ENCODE measurements at places on chromosomes 12 and 14. TPM values are rescaled to one million over a fixed set of nuclear protein-coding genes. Genes with fewer than 3 reads are reported as not detected.
A peak's percentile ranks its signal among the peaks of the same experiment; 100 is the strongest.

DNA sequence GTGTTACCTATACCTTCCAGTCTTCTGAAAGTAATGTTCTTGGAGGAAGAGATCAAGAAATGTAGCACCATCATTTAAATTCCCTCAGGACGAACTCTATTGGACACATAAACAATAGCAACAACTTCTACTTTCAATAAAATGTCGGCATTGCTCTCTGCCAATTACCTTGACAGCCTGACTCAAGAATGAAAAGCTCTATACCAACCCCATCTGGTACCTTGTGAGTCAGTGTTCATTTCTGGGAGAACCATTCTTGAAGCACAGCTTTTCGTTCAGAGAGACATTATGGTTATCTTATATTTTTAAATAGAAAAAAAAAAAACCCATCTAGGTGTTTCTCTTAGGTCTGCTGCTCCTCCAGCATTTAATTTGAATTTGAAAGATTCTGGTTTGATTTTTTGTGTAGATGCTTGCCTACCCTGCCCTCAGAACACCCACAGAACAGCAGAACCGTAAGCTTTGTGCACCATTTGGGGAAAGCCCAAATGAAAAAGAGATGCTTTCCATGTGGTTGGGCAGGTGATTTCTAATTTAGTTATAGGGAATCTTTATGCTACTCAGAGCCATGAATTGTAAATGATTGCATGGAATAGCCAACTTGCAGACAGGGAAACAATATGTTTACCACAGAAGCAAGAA lies 156.0 kb downstream of the SAMD4A start:
- no peak for DNase-seq

DNA sequence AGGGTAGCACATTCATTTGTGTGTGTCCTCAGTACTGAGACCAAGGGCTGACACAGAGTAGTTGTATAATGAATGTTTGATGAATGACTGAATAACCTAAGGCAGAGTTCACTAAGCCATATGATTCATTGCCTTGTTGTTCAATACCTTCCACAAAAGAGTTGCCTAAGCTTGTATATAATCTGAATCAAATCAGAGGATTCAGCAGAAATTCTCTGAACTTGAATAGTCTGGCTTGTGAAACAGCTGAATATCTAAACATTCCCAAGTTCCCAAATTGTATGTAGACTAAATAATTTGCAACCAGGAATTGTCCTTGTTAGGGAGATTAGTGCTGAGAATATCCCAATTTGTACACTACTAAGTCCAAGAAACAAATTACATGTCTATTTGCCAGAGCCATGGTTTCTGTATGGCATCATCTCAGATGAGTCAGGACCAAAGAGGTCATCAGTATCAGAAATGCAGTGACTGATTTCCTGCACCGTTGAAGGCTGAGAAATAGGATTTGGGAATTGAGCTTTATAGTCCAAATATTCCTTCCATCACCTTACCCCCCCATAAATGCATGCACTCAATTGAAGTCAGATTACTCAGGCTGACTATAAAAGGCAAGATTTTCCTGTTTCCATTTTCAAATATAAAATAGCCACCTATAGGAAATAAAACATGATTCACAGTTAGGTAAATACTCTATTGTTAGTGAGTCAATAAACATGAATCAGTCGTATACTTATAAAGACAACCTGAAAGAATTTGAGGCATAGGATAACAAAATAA lies 168.7 kb downstream of the PHLDA1 start:
- DNase-seq, result peak; percentile 78

- DNase-seq, result peak; percentile 32
These were observed 88.4 kb downstream of the TMCC3 start for GRCh38 chr12:94561943-94562411.

GRCh38 chr14:50937325-50937724 lies 7.0 kb downstream of the PYGL start:
- no peak for DNase-seq

- DNase-seq, result no peak
These were observed 175.7 kb upstream of the VASH1 start for GRCh38 chr14:76585616-76586015.

DNA sequence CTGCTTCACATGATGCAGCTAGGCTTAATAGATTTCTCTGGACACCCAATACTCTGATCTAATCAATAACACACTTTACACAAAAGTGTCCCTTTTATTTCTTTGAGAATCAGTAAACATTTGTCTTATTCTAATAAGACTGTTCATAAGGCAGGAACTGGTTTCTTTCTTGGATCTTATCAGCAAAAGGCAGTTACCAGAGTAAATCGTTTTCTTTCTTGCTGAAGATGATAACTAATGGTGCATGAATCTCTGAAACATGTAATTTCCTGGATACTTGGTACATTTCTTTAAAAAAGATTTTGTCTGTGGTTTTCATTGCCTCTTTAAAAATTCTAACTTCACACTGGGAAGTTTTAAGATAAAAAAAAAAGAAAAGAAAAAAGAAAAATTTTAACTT lies 39.6 kb downstream of the WIF1 start:
- no peak for DNase-seq

DNA sequence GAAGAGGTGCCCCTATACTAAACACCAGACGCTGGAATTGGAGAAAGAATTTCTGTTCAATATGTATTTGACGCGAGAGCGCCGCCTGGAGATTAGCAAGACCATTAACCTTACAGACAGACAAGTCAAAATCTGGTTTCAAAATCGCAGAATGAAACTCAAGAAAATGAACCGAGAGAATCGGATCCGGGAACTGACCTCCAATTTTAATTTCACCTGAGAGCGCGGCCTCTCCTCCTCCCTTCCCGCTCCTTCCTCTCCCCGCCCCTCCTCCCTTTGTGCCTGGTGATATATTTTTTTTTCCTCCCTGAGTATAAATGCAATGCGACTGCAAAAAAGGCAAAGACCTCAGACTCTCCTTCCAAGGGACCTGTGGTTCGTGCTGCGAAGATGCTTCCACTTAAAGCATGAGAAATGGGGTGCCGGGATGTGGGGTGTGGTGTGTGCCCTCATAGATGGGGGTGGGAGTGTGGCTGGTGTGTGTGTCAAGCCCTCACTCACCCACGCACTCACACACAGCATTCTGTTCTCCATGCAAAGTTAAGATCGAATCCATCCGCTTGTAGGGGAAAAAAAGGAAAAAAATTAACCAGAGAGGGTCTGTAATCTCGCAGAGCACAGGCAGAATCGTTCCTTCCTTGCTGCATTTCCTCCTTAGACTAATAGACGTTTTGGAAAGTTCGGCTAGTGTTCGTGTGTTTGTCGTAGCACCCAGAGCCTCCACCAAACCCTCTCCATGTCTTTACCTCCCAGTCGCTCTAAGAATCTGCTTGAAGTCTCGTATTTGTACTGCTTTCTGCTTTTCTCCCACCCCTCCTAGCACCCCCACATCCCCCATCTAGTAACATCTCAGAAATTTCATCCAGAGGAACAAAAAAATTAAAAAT lies 4.5 kb downstream of the HOXC10 start:
- no peak for DNase-seq

DNA sequence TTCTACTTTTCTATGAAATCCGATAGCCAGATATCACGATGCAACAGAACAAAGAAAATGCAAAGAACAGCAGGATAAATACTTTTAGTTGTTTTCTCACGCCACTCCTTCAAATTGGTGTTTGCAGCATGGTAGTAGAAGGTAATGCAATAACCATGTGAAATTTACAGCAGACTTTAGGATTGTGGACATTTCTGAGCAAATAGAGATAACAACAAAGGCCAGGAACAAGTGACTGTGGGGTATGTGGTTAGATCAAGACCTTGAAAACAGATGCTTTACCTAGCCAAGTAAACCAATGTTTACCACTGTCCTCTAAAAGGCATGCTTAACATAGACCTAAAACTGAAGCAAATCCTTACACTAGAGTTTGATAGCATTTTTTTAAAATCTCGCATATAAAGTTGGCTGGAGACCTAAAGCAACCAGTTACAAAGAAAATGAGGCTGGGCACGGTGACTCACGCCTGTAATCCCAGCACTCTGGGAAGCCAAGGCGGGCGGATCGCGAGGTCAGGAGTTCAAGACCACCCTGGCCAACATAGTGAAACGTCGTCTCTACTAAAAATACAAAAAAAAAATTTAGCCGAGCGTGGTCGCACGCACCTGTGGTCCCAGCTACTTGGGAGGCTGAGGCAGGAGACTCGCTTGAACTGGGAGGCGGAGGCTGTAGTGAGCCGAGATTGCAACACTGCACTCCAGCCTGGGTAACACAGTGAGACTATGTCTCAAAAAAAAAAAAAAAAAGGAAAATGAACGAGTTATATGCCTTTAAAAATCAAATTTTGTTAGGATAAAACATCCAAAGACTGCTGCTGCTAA lies 123.2 kb upstream of the FOXN3 start:
- no peak for DNase-seq

GRCh38 chr12:15839041-15839440 lies 43.1 kb upstream of the STRAP start:
- DNase-seq, result no peak

DNA sequence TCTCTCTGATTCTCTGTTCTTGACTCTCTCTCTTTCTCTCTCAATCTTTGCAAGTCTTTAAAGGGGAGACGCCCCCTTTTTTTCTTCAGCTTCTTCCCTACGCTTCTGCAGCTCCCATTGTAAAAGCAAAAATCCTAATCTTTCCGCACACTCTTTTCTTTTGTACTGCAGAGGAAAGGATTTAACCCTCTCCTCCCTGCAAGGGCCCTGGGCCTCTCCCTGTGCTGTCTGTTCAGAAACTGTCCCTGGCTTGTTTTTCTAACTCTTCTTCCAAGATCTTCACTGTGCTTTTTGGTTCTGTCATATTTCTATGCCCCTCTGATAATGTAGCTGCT lies 10.9 kb upstream of the SALL2 start:
- DNase-seq, result no peak

DNA sequence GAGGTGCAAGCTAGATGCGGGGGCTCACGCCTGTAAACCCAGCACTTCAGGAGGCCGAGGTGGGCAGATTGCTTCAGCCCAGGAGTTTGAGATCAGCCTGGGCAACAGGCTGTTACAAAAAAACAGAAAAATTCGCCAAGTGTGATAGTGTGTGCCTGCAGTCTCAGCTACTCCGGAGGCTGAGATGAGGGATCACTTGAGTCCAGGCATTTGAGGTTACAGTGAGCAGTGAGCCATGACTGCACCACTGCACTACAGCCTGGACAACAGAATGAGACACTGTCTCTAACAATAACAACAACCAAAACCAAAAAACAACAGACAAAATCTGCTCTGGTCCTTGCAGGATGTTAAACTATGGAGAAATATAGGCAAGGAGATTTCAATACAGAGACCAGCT lies 13.9 kb downstream of the BTBD7 start:
- DNase-seq, result no peak

NEUROD4 gene
- not detected for polyA plus RNA-seq

TCL1A gene
- polyA plus RNA-seq, result not detected

DNA sequence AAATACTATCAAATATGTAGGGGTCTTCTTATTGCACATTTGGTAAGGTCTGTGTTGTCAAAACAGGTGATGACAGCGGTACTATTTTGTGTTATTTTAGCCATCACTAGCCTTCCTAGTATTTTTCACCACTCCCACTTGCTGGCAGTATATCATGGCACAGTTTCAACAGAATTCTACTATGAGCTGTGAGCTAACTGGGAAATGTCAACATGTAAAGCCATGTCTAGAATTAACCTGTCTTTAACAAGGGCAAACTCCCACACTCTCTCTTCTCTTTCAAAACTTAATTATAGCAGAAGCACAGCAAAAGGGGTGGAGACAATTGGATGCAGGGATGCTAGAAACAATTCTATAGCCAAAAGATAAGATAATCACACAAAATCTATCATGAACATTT lies 253.4 kb downstream of the PAX9 start:
- DNase-seq, result no peak

- no peak for DNase-seq
These were observed 51.8 kb downstream of the FBXL14 start for GRCh38 chr12:1542599-1542998.

RFX4 gene
- polyA plus RNA-seq, result not detected

KRT71 gene
- not detected for polyA plus RNA-seq

DNA sequence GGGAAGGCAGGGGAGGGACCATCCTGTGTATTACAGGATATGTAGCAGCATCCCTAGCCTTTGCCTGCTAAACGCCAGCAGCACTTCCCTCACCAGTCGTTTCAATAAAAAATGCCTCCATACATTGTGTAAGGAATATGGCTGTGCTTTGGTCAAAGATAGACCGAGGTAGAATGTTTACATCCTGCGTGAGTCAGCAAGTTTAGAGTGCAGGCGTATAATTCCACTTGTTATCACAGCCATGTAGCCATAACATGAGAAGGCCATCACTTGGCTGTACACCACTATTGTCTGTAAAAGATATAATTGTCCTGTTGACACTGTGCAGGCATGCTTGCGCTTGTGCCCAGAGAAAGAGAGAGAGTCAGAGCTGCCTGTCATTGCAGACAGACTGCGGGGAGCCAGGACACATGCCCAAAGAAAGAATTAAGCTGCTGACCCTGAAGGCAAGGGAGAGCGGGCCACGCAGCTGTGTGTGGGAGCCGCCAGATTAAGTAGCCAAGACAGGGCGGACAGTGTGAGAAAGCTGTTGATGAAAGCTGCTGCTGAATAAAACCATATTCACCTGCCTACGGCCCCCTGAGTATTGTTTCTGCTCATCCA lies 68.4 kb downstream of the CRACR2A start:
- DNase-seq, result no peak

- DNase-seq, result no peak
These were observed 143.2 kb downstream of the SYNE2 start for GRCh38 chr14:63996016-63996415.

GRCh38 chr14:55746558-55746957 lies 166.6 kb downstream of the KTN1 start:
- no peak for DNase-seq

CPSF2 gene
- 67.9 TPM for polyA plus RNA-seq

DNA sequence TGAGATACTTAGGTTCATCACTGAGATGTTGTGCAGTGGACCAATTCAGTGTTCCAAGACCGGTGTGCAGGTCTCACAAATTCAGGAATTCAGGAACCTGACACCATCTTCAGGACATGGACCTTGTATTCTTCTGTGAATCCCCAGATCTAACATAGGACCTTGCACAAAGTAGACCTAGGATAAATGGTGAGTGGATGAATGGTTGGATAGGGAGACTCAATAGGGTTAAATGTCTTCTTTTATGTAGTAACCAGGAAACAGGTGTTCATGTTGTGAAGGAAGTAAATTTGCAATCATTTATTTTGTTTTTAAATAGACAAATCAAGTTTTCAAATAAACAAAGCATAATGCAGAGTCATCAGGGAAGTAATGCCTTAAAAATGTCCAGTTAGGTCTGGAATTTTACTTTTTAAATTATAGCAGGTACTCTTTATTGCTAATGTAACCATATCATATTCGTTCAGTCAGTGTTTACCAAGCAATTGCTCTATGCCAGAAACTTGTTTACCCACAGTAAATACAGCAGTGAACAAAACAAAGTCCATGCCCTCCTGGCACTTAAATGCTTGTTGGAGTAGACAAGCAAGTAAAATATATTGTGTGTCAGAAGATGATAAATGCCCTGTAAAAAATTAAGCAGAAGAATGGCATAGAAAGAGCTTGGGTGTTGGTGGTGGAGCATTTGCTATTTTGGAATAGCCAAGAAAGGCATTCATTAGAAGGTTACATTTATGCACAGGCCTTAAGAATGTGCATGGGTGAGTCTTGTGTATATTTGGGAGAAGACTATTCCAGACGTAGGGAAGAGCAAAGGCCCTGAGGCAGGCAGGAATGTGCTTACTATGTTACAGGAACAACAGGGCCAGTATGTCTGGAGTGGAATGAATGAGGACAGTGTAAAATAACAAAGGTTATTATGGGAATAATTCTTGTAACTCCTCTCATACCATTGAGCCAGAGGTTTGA lies 26.3 kb downstream of the RXYLT1 start:
- DNase-seq, result no peak

All from keratinocyte (primary cell).